ENCODE measurements at places on chromosomes 16 and 17.

- DNase-seq: no peak
These were observed 633 bp downstream of the ZNF843 start for GRCh38 chr16:31441956-31442355.

- no peak for DNase-seq
These were observed 338.7 kb upstream of the TNRC6C start for GRCh38 chr17:77619851-77620250.

DNA sequence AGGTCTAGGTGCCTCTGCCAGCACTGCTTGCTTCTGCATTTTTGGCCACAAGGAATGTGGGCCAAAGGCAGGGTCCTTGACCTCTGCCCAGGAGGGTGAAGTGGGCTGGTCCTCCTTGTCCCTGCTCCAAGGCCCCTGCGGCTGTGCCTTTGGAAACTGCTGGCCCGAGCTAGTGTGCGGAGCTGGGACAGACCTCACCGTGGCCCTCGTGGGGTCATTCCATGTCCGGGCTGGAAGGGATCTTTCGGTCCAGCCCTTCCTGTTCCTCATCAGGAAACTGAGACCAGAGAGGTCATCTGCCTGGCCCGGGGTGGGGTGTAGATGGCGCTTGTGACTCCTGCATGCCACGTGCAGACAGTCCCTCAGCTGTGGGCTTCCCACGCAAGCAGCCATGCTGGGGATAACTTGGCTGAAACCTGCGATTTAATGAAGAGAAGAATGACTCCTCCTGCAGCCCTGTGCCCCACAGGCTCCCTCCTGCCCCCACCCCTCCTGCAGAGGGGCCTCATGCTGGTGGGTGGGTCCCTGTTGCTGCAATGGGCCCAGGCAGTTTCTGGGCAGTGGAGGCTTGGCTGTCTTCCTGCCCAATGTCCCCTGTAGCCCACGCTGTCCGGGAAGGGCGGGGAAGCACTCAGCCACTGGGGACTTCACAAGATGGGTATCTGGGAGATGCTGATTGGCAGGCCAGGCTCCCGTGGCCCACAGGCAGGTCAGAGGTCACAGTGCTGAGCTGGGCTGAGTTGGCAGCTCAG lies 245.2 kb downstream of the SEC14L1 start:
- peak; percentile 44 for DNase-seq

DNA sequence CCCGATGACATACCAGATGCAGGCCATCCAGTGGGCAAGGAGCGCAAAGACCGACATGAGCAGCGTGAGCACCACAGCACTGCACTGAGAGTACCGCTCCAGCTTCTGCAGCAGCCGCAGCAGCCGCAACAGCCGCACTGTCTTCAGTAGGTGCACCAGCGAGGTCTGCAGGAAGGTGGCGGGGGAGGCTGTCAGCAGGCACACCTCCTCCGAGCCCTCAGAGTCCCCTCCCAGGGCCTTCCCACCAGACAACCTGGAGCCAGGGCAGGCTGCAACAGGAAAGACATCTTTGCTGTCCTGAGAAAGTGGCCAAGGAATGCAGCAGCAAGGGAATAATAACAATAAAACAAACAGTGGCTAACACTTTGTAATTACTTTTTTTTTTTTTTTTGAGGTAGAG lies 9.1 kb downstream of the KCNH4 start:
- DNase-seq: no peak

DNA sequence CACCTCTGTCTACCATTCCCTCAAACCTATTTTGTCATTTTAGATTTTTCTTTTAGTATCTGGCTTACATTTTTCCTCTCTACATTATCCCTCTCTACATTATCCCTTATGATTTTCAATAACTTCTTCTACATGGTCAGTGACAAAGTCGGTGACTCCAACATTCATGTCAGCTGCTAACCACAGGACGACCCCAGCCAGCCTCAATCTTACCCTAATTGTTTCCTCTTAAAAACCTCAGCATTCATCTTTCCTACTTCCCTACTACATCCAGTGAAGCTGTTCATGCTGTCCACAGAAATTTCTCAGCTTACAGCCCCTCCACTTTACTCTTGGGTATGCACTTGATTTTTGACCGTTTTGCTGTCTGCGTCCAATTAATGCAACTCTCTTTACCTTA lies 8.3 kb downstream of the MYH10 start:
- DNase-seq: no peak

GRCh38 chr17:17985555-17985954 lies 12.9 kb downstream of the DRC3 start:
- peak; percentile 38 for DNase-seq

DNA sequence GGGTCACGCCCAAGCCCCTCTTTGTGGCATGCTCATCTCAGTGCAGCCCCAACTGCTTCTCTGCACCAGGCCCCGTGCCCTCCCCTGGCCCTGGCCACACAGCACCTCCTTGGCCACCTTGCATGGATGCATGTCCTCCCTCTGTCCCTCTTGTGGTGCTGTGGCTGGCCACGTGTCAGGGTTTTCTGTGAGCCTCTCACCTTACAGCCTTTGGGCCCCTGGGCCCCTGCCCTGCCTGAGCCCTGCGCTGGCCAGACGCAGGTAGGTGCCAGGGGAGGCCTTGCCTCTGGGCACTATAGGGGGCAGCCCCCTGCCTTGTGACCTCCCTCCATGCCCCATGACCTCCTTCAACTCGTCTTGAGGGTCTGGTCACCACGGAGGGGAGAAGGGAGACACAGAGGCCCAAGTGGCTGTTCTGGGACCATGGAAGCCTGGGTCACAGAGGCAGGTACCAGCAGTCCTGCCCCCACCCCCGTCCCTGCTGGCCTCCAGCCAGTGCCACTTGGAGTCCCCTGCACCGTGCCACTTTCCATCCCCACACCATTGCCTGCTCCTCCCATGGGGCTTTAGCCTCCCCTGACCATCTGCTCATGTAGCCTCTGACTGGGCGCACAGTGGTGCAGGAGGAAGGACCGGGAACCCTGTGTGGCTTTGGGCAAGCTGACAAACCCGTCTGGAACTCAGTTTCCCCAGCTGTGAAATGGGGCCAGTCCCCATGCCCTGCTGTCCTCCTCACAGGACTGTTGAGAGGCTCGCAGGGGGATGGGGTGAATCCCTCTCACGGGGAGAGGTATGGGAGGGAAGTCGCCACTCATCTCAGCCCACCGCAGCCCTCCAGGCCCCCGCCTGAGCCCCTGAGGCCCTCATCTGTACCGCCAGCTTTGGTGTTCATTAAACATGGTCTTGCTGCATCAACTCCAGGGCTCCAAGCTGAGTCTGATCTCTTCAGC lies 11.5 kb upstream of the ATP6V0C start:
- no peak for DNase-seq

GRCh38 chr17:5241861-5242671 lies 7.4 kb upstream of the SCIMP start:
- no peak for DNase-seq

- DNase-seq: peak; percentile 80
These were observed 21.2 kb upstream of the VAT1L start for GRCh38 chr16:77767211-77767610.

DNA sequence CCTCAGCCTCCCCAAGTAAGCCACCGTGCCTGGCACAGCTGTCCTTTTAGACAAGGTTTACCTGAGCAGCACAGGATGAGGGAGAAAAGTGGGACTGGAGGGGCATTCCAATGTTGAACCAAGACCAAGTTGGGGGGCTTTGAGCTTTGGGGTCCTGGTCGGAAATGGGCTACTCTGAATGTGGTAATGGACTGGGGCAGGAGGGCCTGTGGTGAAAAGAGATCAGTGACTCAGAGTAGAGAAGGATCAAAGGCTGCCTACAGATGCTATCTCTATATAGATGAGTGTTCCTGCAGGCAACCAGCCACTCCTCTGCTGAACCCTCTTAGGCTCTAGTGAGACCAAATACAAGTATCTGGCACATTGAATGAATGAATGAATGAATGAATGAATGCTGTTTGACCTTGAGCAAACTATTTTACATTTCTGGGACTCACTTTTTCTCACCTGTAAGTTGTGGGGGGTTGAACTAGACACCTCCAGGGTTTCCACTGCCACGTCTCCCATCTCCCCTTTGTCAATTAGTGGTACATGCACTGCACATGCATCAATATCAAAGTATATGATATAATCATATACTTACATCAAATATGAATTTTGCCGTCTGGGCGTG lies 26.3 kb upstream of the ETV4 start:
- DNase-seq: no peak

GRCh38 chr17:75908201-75908600 lies 3.5 kb upstream of the MRPL38 start:
- no peak for DNase-seq

DNA sequence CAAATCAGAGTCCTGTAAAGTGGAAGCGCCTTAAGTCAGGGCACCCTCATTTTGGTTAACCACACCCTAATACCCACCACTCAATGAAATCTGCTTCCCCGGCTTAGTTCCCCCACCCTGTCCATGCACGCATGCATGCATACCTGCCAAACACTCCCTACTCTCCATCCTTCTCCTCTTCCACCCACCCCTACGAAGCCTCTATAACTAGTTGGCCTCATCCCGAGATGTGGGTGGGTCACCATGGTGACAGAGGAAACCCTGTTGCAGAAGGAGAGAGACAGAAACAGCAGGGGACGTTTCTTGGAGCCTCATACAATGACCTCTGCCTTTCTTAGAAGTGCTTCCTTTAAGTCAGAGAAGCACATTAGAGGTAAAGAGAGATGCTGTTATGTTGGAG lies 46.8 kb upstream of the DNAH9 start:
- DNase-seq: no peak

DNA sequence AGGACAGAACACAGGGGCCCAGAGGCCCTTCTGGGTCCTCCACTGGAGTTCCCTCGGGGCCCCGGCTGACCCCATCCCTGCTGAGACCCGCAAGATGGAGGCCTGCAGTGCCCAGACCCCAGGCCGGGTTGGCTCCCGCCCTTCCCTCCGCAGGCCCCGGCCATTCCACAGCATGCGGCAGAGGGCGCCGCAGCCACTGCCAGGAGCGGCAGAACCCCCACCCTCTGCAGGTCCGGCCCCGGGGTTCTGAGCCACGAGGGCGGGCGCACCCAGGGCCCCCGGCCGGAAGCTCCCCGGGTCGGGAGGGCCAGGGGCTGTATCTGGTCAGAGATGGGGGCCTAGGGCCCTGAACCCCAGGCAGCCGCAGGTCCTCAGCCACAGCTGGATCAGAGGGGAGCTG lies 2.4 kb upstream of the PERCC1 start:
- peak; percentile 64 for DNase-seq

DNA sequence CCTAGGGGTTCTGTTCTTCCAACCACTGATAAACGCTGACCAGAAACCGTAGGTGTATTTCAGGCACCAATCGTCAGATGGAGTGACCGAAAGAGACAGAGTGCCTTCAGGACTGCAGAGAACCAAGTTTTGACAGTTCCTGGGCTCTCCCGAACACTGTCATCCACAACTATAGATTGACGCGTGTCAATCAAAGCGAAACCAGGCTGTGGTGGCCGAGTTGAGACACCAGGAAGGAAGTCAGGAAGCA lies 11.9 kb upstream of the AURKB start:
- DNase-seq: no peak

DNA sequence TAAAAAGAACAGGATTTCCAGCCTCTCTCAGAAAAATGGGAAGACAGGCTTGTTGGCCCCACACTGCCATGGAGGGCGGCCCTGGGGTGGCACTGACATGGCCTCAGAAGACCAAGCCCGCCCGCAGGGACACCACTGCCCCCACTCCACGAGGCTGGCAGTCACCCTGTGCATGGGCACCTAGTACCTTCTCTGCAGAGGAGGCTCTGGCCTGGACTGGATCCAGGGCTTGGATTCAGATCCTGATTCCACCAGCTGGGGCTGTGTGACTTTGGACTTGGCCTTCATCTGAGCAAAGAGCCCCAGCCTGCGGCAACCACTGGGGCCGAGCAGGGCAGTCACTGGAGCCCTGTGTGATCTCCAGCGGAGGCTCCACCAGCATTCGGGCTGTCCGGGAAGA lies 16.8 kb upstream of the FASN start:
- no peak for DNase-seq

DNA sequence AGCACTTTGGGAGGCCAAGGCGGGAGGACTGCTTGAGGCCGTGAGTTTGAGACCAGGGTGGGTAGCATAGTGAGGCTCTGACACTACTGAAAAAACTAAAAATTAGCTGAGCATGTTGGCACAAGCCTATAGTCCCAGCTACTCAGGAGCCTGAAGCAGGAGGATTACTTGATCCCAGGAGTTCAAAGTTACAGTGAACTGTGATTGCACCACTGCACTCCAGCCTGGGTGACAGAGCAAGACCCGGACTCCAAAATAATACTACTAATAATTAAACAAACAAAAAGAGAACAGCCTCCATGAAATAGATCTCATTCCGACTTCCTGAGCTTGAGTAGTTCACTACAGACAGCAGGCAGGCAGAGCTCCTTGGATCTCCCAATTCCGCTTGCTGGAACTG lies 2.7 kb upstream of the RBBP6 start:
- DNase-seq: no peak

- no peak for DNase-seq
These were observed 86.4 kb downstream of the MRM1 start for GRCh38 chr17:36687736-36688135.

DNA sequence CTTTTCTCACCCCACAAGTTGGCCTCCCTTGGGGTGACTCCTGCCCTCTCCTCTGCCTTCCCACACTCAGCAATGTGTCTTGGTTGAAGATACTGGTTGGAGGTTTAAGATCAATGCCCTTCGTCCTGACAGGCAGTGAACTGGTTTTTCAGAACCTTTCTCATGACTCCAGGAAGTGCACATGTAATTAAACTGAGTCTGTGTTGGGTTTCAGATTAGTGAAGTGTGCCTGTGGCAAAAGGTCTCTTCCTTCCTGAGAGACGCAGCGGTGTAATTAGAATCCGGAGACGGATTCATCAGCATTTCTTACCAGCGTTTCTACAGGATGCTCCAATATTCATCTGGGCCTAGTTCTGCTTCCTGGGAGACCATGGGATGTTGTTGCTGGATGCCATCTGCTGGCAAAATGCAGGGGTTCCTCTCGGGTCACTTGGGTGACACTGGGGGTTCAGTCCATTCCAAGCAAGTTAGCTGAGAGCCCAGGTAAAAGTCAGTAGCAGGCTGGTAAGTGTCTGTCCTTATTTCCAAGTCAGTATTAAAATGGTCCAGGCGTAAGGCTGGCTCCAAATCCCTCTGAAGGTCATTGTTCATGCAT lies 233.3 kb downstream of the XYLT1 start:
- no peak for DNase-seq

- DNase-seq: no peak
These were observed 14.8 kb upstream of the C17orf113 start for GRCh38 chr17:42065201-42065600.

Measured in dermis blood vessel endothelial cell (primary cell).